ENCODE measurements at places on chromosomes 3 and 15.

- no peaks in the 10 kb centered on the region for H3K27me3 ChIP-seq
- no peak overlapping the region for H3K27ac ChIP-seq
- H3K4me1 ChIP-seq: peaks cover 31% of the 10 kb centered on the region
- H3K4me3 ChIP-seq: no peak overlapping the region
These were observed 270.0 kb downstream of the UACA start for GRCh38 chr15:70493376-70493775.

DNA sequence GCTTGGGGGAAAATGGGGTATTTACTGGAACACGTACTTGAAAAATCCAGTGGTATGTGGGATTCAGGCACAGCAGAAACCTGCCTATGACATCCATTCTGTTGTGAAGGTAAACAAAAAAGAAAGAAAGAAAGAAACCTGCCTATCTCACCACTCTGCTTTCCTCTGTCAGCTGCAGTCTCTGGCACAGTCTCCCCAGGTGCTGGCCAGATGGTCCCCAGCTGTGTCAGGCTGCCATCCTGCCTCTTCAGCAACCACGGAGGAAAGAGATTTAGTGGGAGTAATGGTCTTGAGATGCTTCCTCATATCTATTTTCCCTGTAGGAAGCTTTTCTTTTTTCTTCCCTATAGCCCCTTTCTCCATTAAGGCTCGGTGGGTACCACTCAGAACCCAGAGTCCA lies 2.5 kb upstream of the PXYLP1 start:
- DNase-seq: no peak
- H3K27ac ChIP-seq: no peak overlapping the region
- no peaks in the 10 kb centered on the region for H3K27me3 ChIP-seq
- no peaks in the 10 kb centered on the region for H3K36me3 ChIP-seq

- no peak overlapping the region for H3K27ac ChIP-seq
- H3K27me3 ChIP-seq: no peaks in the 10 kb centered on the region
- H3K4me1 ChIP-seq: no peaks in the 10 kb centered on the region
- H3K36me3 ChIP-seq: no peaks in the 10 kb centered on the region
- no peak overlapping the region for H3K4me3 ChIP-seq
- no peak for DNase-seq
These were observed 190.8 kb downstream of the ZNF621 start for GRCh38 chr3:40715551-40715950.

DNA sequence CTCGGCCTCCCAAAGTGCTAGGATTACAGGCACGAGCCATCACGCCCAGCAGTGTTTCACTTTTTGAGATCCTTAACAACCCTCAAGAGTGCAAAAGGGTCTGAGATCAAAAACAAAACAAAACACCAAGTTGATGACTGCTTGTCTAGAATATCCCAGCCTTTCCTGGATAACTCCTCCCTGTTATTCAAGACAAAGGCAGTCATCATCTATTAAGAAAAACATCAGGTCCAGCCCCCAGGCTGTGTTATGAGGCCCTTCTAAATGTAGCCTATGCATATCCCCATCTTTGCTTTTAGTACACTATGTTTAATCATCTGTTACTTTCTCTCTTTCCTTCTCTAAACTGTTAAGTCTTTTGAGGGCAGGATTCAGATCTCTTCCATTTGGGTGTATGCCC lies 150.1 kb upstream of the FHIT start:
- H3K36me3 ChIP-seq: no peaks in the 10 kb centered on the region
- no peak overlapping the region for H3K4me3 ChIP-seq
- no peaks in the 10 kb centered on the region for H3K4me1 ChIP-seq
- H3K27me3 ChIP-seq: no peaks in the 10 kb centered on the region
- H3K27ac ChIP-seq: no peak overlapping the region

GRCh38 chr3:186464424-186465093 lies 79.6 kb downstream of the CRYGS start:
- no peaks in the 10 kb centered on the region for H3K36me3 ChIP-seq
- no peak overlapping the region for H3K4me3 ChIP-seq
- no peaks in the 10 kb centered on the region for H3K4me1 ChIP-seq

GRCh38 chr3:141904203-141904602 lies 27.8 kb downstream of the ATP1B3 start:
- DNase-seq: no peak
- no peaks in the 10 kb centered on the region for H3K36me3 ChIP-seq
- no peaks in the 10 kb centered on the region for H3K27me3 ChIP-seq

DNA sequence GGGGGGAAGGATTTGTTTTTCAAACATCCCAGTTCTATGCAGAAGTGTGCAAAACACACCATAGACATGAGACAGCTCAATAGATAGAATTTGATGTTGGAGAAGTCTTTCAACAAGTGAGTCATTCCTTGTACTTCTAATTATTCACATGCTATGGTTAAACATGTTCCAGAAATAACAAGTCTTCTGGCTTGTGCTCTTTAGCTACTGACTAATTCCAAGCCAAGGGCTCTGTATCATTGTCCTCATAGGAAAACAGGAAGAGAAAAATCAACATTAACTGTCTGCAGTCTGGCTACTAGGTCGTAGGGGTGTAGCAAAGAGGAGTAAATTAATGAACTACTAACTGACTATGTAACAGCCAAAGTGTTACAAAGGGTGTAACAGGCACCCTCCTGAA lies 25.8 kb downstream of the LDHAL6B start:
- DNase-seq: no peak
- no peaks in the 10 kb centered on the region for H3K27me3 ChIP-seq
- H3K36me3 ChIP-seq: no peaks in the 10 kb centered on the region
- H3K4me3 ChIP-seq: no peak overlapping the region
- H3K4me1 ChIP-seq: peaks cover 16% of the 10 kb centered on the region

GRCh38 chr15:61987824-61988223 lies 72.4 kb downstream of the VPS13C start:
- H3K27ac ChIP-seq: no peak overlapping the region
- no peaks in the 10 kb centered on the region for H3K4me1 ChIP-seq
- H3K4me3 ChIP-seq: no peak overlapping the region
- no peaks in the 10 kb centered on the region for H3K27me3 ChIP-seq
- no peaks in the 10 kb centered on the region for H3K36me3 ChIP-seq
- DNase-seq: no peak

DNA sequence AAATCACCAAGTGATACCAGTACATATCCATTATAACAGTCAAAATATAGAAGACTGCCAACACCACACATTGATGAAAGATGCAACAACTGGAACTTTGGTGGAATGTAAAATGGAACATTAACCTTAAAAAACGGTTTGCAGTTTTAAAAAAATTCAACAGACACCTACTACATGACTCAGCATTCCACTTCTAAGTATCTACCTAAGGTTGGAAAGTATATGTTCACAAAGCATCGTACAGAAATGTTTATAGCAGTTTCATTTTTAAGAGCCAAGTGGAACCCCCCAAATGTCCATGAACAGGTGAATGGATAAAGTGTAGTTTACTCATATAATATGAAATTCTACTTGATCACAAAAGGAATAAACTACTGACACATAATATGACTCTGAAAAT lies 314.7 kb upstream of the ARRDC4 start:
- H3K4me3 ChIP-seq: no peak overlapping the region
- no peaks in the 10 kb centered on the region for H3K27me3 ChIP-seq
- DNase-seq: no peak

GRCh38 chr3:134078169-134078831 lies 48.6 kb upstream of the SLCO2A1 start:
- DNase-seq: peak; percentile 37
- H3K27me3 ChIP-seq: no peaks in the 10 kb centered on the region
- no peak overlapping the region for H3K4me3 ChIP-seq
- no peaks in the 10 kb centered on the region for H3K4me1 ChIP-seq

- no peak overlapping the region for H3K4me3 ChIP-seq
- H3K27me3 ChIP-seq: no peaks in the 10 kb centered on the region
- H3K4me1 ChIP-seq: no peaks in the 10 kb centered on the region
- H3K27ac ChIP-seq: no peak overlapping the region
These were observed 117.0 kb downstream of the P3H2 start for GRCh38 chr3:190003681-190004123.

DNA sequence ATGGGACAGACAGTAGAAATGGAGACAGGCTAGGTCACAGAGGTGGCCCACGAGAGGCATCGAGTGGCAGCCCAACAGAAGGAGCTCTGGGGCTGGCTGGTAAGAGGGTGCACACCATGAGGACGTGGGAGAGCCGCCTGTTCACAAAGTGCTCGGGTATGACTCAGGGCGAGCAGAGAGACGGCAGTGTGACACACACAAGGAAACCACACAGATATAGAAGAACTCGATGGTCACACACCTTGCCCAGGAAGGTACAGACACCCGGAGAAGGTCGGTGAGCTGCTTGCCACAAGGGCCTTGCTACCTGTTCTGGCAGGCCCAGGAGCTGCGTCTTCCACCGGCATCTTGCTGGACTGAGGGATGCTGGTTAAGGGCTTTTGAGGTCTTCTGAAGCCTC lies 50.2 kb downstream of the CA12 start:
- H3K27ac ChIP-seq: peak overlapping the region; percentile 45
- DNase-seq: no peak
- no peak overlapping the region for H3K4me3 ChIP-seq
- H3K27me3 ChIP-seq: no peaks in the 10 kb centered on the region
- H3K4me1 ChIP-seq: peaks cover 16% of the 10 kb centered on the region
- no peaks in the 10 kb centered on the region for H3K36me3 ChIP-seq

DNA sequence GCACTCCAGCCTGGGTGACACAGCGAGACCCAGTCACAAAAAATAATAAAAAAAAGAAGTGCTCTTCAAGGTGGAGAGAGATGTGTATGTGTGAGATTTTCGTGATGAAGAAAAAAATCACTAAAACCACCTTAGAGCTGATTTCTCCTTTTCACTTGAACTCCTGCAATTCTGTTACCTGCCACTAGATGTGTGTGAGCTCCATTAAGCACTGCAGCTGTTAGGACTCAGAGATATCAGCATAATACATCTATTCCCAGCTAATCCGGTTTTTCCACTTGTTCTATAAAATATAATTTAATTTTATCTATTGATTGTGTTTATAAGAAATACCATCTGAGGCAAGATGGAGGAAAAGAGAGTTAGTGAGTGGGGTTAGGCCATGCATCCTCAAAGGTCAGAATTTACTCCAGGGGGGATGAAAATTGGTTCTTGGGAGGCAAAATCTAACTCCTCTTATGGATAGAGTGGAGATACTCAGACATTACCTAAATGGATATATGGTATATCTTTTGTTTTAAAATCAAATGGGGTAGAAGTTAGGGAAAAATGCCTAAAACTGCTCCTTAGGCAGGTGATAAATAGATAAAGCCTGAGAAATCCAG lies 152.7 kb downstream of the IL20RB start:
- DNase-seq: no peak
- no peak overlapping the region for H3K4me3 ChIP-seq
- no peaks in the 10 kb centered on the region for H3K36me3 ChIP-seq
- H3K27me3 ChIP-seq: no peaks in the 10 kb centered on the region

GRCh38 chr15:29631076-29632070 lies 190.9 kb downstream of the TJP1 start:
- H3K27ac ChIP-seq: no peak overlapping the region
- H3K4me1 ChIP-seq: no peaks in the 10 kb centered on the region

DNA sequence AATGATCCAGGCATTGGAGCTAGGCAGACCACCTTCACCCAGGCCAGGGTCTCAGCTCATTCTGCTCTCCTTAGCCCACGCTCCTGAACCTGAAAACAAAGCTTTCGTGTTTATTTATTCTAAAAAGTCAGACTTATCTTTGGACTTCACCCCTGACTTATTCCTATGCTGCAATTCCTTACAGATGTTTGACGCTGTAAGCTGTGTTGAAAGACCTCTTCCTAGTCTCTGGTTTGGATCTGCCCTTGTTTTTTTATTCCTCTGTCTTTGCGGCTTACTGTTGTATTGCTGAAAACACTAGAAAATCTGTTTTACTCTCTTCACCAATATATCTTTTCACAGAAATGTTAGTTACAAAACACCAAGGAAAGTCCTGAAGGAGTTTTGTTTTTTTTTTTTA lies 40.5 kb upstream of the LDHAL6B start:
- H3K4me1 ChIP-seq: peaks cover 43% of the 10 kb centered on the region
- no peak overlapping the region for H3K4me3 ChIP-seq
- no peaks in the 10 kb centered on the region for H3K27me3 ChIP-seq
- no peak for DNase-seq

DNA sequence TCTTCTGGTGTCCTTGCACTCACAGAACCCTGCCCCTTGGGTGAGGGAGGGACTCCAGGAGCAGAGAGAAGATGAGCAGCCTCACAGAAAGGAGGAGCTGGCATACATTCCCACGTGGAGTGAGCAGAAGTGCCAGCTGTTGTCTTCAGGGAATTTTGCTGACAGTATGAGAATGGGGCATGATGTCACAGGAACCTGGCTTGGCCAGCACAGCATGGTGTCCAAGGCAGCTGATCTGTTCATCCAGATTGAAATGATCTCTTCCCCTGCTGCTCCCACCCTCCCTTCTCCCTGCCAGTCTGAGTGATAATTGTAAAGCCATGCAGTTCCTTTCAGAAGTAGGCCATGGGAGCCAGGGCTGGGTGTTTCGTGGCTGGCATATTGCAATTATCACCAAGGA lies 53.3 kb downstream of the GJD2 start:
- DNase-seq: no peak
- no peak overlapping the region for H3K27ac ChIP-seq
- no peaks in the 10 kb centered on the region for H3K27me3 ChIP-seq
- no peak overlapping the region for H3K4me3 ChIP-seq

DNA sequence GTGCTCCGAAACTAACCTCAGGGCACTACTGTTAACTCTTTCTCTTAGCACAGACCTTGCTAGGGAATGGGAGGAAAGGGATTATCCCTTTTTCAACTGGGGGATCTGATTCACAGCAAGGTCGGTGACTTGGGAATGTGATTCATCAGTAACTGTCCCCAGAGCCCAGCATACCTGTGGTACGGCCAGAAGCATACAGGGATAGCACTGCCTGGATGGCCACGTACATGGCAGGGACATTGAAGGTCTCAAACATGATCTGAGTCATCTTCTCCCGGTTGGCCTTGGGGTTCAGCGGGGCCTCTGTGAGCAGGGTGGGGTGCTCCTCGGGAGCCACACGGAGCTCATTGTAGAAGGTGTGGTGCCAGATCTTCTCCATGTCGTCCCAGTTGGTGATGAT lies 2.3 kb downstream of the ACTC1 start:
- H3K4me1 ChIP-seq: no peaks in the 10 kb centered on the region
- H3K4me3 ChIP-seq: no peak overlapping the region
- no peak for DNase-seq
- no peaks in the 10 kb centered on the region for H3K36me3 ChIP-seq

- no peaks in the 10 kb centered on the region for H3K36me3 ChIP-seq
- no peaks in the 10 kb centered on the region for H3K4me1 ChIP-seq
- H3K4me3 ChIP-seq: no peak overlapping the region
These were observed 45.8 kb upstream of the FSIP1 start for GRCh38 chr15:39828374-39828931.

DNA sequence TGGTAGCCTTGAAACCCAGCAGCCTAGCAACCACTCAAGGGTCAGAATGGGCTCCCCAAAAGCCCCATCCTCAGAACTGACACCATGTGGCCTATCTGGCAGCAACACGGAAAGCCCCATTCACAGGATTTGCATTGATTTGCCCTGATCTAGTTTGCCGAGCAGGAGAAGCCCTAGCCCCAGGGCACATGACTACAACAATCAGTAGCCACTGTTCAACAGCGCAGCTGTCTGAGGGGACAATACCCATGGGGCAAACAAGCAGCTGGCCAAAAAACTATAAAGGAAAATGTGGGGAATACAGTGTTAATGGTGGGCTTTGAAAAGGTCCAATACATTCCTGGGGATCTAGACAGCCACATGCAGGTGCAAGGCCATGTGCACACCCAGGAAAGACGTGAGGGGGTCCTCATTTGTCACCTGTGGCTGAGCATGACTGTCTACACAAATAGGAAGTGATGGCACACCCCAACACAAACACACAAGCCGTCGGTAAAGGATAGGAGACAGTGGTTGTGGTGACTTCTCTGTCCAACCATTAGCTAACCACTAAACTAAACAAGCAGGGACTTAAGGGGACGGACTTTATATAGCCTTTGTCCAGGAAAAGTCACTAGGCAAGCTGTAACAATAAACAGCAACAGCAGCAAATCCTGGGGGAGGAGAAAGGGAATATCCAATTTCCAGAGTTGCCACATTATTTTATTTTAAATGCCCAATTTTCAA lies 113.7 kb downstream of the LRIG1 start:
- H3K36me3 ChIP-seq: no peaks in the 10 kb centered on the region
- H3K27ac ChIP-seq: no peak overlapping the region
- peak; percentile 44 for DNase-seq
